ENCODE measurements at places on chromosomes 2 and 18.

- no peak for DNase-seq
Measured at GRCh38 chr18:62683935-62684334, 31.4 kb upstream of the PHLPP1 start.

GRCh38 chr2:216408426-216409290 lies 3.6 kb upstream of the SMARCAL1 start:
- DNase-seq, result no peak

- no peak for DNase-seq
Measured at GRCh38 chr2:236636714-236637470, 67.3 kb downstream of the ACKR3 start.

DNA sequence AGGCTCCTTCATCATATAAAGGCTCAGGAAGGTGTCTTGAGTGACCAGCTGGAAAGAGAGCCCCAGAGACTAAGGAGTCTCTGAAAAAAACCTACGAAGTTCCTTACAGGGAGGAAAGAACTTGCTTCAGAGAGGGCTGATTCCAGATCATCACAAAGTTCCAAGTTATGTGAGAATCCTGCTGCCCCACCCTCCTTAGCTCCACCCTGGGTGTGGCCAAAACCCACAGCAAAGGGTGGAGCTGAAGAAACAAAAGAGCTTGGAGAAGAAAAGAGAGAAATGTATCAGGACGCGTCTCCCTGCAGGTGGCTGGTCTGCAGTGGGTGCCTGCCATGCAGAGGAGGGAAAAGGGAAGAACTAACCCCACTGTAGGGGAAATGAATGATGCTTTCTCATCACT lies 32.8 kb upstream of the ZNF396 start:
- peak; percentile 56 for DNase-seq

GRCh38 chr2:224838335-224838734 lies 122.2 kb upstream of the CCDC195 start:
- no peak for DNase-seq

DNA sequence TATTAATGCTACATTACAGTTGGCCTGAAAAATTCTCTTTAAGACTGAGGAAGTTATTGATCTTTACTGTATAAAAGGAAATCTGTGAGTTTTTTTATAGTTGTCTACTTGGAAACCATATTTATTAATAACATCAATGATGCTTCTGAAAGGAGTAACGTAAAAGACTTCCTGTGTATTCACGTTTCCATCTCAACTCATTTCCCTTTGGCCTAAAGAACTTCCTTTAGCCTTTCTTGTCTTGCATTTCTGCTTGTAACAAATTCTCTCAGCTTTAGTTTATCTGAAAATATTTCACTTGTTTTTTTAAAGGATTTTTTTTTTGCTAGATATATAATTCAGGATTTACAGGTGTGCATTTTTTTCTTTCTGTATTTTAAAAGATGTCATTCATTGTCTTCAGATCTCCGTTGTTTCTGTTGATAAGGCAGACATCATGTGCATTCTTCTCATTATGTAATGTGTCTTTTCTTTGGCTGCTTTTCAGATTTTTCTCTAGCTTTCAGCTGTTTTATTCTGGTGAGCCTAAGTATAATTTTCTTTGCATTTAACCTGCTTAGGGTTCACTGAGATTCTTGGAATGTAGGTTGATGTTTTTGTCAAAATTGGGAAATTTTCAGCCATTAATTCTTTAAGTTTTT lies 159.0 kb upstream of the DAPL1 start:
- DNase-seq, result no peak

DNA sequence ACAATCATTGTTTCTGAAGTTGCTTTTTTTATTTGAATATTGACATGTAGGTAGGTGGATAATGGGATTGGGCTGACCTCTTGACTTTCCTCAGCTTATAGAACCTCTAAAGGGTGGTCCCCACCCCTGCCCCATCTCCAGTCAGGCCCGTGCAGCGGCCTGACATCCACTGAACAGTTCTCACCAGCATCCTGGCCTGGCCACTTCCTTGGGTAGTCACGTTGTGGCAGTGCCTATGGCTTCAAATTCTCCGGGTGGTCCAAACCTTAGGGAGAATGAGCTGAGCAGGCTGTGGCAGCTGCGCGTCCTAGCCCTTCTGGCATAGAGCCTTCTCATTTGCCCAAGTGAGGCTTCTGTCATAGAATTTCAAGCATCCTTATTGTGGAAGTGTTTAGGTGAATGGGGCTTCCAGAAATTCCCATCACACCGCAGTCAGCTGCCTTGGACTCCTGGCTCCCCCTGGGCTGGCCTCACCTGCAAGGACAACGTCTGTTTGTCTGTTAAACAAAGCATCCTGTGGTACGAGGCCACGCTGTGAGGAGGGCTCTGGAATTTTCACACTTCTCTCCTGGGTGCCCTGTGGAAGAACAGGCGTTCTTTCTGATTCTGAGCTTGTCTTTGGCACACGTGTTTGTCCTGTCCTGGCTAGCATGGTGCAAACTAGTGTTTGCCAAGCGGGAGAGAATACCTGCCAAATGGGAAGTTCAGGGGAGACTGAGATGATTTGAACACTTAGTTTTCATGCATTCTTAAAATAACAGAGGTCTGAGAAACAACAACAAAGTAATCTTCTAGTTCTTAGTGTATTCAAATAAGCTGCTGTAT lies 31.8 kb upstream of the OTOS start:
- no peak for DNase-seq

DNA sequence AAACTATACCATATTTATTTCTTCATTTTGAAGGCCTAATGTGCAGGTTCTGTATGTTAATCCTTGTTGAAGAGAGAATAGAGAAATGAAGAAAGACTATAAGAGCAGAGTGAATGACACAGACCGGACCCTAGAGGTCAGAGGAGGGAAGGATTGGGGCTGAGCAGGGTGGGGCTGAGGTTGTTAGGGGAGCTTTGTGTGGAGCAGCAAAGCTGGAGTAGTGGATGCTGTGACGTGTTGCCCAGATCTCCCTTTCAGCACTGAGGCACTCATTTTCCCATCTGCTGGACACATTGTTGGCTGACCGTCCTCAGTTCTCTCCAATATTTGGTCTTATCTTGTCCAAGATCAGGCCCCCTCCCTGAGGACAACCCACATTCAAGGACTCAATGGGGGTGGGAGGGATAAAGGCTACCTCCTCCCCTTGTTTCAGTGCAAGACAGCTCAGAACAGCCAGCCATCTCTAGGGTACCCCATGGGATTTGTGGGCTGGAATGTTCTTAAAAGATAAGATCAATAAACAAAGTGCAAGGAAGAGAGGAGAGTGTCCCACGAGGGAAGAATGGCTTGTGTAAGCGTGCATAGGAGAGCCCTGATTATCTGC lies 143.6 kb downstream of the TDRD15 start:
- DNase-seq, result no peak

DNA sequence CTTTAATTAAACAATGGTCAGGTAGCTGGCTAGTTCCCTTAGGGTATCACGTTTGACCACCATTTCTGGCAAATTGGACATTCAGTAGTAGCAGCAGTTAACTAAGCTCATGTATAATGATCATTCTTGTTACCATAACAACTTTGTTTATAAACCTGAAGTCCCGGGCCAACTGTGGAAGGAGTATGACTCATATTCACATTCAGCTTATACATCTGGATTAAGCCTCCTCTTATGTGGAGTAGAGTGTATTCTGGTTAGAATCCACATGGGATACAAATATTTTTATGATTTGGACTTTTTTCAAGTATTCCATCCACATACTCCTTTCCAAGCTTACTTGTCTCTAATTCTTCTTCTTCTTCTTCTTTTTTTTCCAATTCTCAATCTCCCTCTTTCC lies 70.3 kb upstream of the ZSWIM2 start:
- no peak for DNase-seq

- DNase-seq, result no peak
Measured at GRCh38 chr2:112876257-112876970, 34.6 kb upstream of the IL37 start.

GRCh38 chr2:143652692-143653091 lies 523.5 kb downstream of the ARHGAP15 start:
- DNase-seq, result no peak

- no peak for DNase-seq
Measured at GRCh38 chr18:78126536-78126935, 853.1 kb upstream of the SALL3 start.

- DNase-seq, result no peak
Measured at GRCh38 chr2:25347205-25347815, 5.6 kb upstream of the DNMT3A start.

DNA sequence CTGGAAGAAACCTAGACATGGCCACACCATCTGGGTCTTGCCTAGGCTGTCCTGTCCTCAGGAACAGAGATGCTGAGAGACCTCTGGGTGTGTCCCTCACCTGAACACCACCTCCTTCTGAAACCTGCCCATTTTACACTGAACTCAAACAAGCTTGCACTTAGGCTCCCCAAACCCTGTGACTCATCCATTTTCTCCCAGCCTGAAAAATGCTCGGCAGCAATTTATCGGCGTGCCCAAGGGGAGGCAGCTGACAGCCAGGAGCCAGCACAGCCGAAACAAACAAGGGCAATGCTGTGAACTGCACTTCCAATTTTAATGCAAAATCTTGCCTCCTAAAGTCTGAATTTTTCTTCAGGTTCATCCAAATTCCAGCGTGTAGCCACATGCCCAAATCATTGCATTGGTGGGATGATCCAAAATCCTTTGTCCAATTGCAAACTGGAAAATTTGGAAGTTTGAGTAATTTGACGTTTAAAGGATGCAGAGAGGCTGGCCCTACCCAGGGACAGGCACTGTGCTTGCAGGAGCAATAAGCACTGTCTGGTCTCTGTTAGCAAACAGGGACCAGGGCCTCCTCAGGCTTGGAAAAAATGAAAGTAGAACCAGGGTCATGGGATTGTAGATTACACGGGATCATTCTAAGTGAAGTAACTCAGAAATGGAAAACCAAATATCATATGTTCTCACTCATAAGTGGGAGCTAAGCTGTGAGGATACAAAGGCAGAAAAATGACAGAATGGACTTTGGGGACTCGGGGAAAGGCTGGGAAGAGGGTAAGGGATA lies 67.7 kb downstream of the GALNT14 start:
- no peak for DNase-seq

DNA sequence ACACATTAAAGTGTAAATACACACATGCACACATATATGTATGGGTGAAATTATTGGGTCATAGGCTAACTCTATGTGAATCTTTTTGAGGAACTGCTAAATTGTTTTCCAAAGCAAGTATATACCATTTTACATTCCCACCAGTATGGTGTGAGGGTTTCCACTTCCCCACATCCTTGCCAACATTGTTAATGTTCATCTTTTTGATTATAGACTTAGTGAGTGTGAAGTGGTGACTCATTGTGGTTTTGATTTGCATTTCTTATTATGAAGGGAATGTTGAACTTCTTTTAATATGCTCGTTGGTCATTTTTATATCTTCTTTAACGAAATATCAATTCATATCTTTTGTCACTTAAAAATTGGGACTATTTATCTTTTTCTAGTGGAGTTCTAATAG lies 181.8 kb upstream of the GCFC2 start:
- DNase-seq, result no peak

- DNase-seq, result no peak
Measured at GRCh38 chr2:150047620-150048222, 439.7 kb downstream of the RND3 start.

GRCh38 chr2:112728378-112729175 lies 7.8 kb downstream of the NT5DC4 start:
- DNase-seq, result no peak

- DNase-seq, result peak; percentile 18
Measured at GRCh38 chr2:38284971-38285370, 92.1 kb downstream of the ATL2 start.

GRCh38 chr2:182359027-182359989 lies 67.5 kb downstream of the PDE1A start:
- DNase-seq, result no peak

GRCh38 chr2:11963966-11964365 lies 217.5 kb downstream of the LPIN1 start:
- no peak for DNase-seq

DNA sequence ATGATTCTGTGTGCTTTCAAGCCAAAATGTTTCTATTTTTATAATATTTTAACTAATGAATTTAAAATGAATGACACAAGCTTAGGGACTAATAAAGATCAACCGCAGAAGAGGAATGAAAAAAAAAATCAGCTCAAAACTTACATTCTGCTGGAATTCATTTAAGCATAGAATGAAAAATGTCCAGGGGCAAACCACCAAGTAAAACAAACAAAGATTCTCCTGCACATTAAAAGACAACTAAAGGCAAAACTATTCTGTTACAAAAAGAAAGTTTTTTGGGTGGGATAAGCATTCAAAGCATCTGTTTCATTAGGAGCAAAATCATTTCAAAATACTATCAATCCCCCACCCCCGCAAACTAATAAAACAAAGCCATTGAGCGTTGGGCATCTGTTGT lies 99.3 kb upstream of the SOX11 start:
- DNase-seq, result no peak

DNA sequence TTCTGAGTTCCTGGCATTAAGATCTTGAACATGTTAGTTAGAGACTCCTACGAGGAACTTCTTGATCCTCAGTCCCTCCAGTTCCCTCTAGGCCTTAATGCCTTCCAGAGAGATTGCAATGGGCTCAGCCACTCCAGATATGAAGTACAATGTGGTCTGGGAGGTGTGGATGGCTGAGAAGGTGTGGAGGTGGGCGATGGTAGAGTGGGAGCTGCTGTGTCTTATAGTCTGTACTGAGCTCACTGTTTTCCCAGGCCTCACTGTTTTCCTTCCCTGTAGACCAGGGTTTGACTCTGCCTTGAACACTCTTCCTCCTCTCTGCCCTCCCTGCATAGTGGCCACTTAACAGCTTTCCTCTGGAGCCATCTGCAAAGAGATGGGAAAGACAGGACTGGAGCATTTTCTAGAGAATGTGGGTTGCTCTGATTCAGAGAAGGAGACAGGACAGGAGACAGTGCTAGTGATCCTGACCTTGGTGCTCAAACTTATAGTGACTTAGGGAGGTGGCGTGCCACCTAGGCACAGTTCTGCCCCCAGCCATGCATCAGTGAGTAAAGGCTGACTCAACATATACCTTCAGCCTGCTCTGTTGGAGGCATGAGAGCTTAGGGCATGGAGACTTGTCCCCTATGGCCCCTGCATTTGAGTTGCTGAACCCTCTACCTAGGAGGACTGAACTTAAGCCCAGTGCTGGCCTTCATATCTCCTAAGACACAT lies 129.7 kb downstream of the TDRD15 start:
- DNase-seq, result no peak

DNA sequence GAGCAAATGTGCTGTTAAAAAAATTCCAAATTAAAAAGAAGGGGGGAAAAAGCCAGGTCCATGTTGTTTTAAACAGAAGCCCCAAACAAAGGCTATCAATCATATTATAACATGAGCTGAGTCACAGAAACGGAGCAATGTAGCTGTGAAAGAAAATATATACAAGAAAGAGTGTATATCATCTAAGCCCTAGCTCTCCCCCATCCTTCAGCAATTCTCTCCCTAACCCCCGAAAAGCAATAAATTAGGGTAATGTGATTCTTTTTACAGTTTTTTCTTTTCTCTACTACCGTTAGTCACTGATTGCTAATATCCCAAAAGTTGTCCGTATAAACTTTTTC lies 25.3 kb downstream of the FEZ2 start:
- no peak for DNase-seq

- DNase-seq, result peak; percentile 47
Measured at GRCh38 chr2:120675460-120676130, 60.1 kb upstream of the GLI2 start.

DNA sequence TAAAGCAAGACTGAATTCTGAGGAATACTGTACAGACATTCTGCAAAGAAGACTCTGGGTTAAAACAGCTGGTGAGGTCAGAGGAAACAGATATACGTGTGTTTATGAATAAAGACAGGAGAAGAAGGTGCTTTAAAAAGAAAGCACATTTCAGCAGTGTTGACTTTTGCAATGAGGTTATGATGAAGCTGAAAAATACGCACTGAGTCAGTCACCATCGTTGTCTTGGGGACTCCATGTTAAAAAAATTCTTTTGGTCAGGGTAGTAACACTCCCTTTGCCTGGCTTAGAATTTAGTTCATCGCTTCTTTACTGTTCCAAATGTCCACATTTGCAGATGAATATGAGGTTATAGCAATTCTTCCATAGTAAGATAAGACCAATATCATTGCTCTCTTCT lies 1049.0 kb downstream of the TSN start:
- DNase-seq, result no peak
